ENCODE measurements at places on chromosomes 7 and 10.
A peak's percentile ranks its signal among the peaks of the same experiment; 100 is the strongest.

DNA sequence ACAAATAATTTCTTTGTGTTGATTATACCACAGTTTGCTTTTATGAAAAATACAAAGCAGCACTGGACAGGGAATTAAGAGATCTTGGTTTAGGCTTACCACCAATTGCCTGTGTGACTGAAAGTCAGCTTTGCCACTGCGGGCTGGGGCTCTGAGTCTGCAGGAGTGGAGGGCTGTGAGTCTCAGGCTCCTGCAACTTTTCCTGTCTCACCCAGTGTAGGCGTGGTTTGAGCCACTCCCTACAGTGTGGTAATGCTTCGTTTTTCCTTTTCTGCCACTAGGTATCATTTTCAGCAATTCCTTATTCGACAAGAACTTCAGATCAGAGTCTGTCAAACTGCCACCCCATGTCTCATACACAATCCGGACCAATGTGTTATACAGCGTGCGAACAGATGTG lies 180.6 kb downstream of the ABCA13 start:
- DNase-seq = no peak

GRCh38 chr10:85767891-85768290 lies 598.7 kb downstream of the GRID1 start:
- no peak for DNase-seq

DNA sequence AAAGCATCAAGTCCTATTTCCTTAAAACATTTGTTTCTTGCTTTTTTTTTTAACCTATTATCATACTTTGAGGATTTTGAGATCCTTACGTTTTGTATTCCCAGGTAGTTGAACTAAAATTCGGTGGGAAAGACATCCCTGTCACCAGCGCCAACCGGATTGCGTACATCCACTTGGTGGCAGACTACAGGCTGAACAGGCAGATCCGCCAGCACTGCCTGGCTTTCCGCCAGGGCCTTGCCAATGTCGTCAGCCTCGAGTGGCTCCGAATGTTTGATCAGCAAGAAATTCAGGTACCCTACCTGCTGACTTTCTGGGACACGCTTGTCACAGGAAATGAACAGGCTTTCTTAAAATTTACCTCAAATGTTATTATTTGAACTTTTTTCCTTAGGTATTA lies 83.0 kb upstream of the DNAJB6 start:
- DNase-seq = peak; percentile 64

GRCh38 chr10:110357252-110357780 lies 52.6 kb upstream of the SMNDC1 start:
- no peak for DNase-seq

- DNase-seq = no peak
Observed at GRCh38 chr7:121603886-121604285, 207.8 kb upstream of the FAM3C start.
